Ovary (tissue), 10 donors: ENCODE measurements at places on chromosomes 2 and 18.
A peak's percentile ranks its signal among the peaks of the same experiment; 100 is the strongest.

GRCh38 chr2:171921970-171922229 is 361 bp upstream of the HAT1 start:
- no peak for DNase-seq

DNA sequence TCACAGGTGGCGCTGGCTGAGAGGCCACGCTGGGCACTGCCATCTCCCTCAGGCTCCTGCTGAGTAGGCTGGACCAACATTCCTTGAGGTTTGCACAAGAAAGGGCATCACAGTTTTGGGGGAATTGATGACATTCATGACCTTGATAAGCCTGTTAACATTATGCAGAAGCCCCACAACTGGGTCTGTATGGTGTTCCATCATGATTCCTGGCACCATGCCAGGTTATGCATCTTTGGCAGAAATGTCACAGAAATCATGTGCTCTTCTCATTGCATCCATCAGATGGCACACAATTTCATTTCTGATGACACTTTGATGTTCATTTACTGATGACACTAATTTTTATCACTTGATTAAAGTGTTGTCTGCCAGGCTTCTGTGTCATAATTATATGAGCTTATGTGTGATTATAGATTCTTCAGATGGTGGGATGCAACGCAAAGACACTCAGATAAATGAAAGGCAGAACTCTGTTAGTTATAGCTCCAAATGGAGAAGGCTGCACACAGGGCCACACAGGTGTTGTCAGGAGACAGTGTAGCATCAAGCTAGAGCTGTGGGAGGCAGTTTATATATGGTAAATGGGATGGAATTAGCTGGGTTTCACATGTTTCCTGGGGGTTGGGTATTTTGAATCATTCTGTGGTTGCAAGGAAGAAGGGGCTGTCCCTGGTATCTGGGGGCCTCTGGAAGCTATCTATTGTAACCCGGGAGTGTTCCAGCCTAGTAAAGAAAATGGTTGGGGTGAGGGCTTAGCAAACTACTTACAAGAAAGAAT is 191.3 kb downstream of the SLC39A10 start:
- no peak for DNase-seq

- DNase-seq = no peak
These were observed 53.6 kb upstream of the ITGA6 start for GRCh38 chr2:172373766-172374165.

DNA sequence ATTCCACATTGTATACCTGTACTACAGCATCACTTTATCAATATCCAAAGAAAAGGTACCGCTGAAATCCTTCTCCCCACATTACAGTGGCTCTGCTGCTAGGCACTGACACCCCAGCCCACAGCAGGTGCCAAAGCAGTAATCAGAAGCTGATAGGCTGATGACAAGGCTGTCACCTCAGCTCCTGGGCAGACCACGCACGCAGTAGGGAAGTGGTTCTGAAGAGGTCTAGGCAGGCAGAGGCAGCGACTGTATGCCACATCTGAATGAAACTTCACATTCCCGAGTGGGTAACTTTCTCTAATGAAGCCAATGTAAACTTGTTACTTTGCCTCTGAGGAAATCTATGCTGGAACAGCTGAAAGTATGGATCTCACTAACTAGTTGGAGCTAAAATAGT is 113.0 kb downstream of the MEP1B start:
- no peak for DNase-seq

DNA sequence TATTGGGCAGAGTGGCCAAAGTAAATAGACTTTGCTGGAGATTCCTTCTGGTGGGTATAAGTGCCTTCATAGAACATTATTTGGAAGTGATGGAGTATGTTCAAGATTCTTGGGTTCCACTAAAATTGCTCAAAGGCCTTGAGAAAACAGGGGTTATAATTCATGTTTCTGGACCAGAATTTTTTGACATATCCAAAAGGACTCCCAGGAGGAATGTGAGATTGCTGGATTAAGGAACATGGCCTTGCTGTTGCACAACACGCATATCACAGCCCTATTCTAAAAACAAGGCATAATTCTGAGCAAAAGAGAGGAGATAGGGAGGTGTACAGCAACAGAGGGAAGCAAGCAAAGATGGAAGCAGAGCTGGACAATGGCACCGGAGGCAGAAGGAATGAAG is 111.7 kb upstream of the TNP1 start:
- DNase-seq = no peak

DNA sequence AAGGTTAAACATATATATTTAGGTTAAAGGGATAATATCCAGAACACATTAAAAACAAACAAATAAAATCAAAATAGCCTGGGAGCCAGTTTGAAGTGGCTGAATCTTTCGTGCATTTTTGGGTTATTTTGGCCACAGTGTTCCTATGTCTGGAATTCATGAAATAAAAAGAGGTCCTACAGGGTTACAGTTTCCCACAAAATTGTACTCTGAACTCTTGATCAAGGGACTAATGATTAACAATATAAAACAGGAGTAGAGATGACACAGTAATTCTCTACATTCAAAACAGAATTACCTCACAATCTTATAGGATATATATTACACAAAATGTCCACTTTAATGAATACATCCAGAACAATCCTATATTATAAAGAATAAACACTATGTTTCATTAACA is 24.9 kb downstream of the VPS4B start:
- DNase-seq = no peak

GRCh38 chr18:54928236-54928635 is 31.0 kb downstream of the CCDC68 start:
- no peak for DNase-seq

- DNase-seq = peak; percentile 34
These were observed 2.3 kb downstream of the KRCC1 start for GRCh38 chr2:88053296-88053695.

GRCh38 chr2:222730366-222730999 is 59.0 kb downstream of the MOGAT1 start:
- no peak for DNase-seq

GRCh38 chr2:62055724-62056336 is 140.1 kb upstream of the B3GNT2 start:
- DNase-seq = no peak

GRCh38 chr2:152075461-152076050 is 23.3 kb downstream of the CACNB4 start:
- no peak for DNase-seq

GRCh38 chr2:127100251-127101047 is 6.5 kb downstream of the BIN1 start:
- no peak for DNase-seq

GRCh38 chr2:66531567-66531966 is 96.6 kb downstream of the MEIS1 start:
- DNase-seq = no peak

DNA sequence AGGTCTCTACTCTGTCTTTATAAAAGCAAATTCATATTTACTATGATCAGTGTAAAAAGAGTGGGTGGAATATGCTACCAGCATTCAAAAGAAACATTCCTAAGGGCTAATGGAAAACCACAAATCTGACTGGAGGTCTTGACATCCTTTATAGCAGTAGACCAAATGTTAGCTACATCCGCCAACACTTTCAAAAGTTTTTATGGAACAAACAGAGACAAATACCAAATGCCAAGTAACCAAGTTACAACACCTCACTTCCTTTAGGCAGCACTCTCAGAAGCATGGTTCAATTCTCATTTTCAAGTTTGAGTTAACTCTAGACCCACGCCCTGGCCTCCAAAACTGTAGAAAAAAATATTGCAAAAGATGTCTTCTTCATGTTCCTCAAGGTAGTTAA is 78.3 kb upstream of the SETBP1 start:
- DNase-seq = no peak

DNA sequence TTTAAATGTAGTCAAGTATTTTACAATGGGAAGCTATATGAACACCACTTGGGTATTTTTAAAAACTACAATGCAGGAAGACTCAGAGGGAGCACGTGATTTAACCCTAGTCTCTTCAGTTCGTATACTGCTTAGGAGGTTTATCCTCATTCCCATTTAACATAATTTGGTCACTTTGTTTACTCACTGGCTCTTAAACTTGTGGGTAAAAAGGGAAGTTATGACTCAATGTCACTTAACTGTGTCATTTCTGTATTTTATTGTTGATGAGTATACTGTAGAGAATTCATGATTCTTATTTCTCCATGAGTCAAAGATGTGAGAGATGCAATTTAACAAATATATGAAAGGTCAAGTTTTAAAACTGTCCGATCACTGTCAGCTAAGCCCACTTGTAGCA is 48.2 kb downstream of the SLC66A3 start:
- DNase-seq = no peak

DNA sequence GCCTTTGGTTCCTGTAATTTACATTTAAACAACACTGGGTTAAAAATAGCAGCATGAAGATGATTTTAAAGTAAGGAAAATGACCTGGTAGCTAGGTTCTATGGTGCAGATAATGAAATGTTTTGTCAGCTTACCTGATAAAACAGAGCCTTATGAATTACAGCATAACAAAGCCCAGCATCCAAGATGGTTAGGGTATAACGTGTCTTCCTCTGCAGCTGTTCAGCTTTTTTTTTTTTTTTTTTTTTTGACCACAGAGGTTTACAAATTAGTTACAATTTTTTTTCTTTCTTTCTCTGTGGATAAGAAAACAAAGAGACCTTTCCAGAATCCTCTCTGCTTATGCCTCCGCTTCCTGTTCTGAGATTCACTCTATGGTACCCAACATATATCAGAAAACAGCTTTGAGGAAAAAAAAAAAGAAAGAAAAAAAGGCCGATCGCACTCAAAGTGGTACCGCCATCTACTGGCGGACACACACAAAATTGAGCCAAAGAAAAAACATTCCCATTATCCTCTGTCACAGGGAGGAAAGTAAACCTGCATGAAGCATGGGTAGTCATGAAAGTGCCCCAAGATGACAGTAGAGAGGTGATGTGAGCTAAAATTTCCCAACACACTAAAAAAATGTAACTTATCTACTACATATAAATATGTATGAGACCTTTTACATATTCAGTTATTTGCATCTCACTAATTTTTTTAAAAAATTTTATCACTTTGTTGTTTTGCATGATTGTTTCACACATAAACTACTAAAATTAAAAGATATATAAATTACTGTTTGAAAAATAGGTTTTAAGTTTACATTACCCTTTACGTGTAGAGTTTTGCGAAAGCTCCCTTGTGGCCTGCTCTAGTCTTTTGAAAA is at the start of gene SCN3A:
Gene SCN3A (minus strand): TSS at position 362 of the 871 bp plus-strand sequence. CDS start 27,656 bp downstream, outside the sequence.
- no peak for DNase-seq

GRCh38 chr2:40412456-40412855 is 39.4 kb downstream of the SLC8A1 start:
- no peak for DNase-seq

- DNase-seq = no peak
These were observed 98.8 kb downstream of the TRABD2A start for GRCh38 chr2:84781942-84782716.
